Stimulated activated CD8-positive, alpha-beta memory T cell treated with anti-CD3 and anti-CD28 coated beads, Interleukin-12 subunit alpha, Interleukin-12 subunit beta, amount 100 ng/mL, for 4 hours (primary cell): ENCODE measurements at places on chromosomes 16 and 17.

- DNase-seq: no peak
Observed at GRCh38 chr16:89292443-89293078, 75.1 kb downstream of the ZNF778 start.

- DNase-seq: no peak
Observed at GRCh38 chr16:69057400-69058378, 47.8 kb upstream of the HAS3 start.

- DNase-seq: no peak
Observed at GRCh38 chr16:11087691-11088073, 143.3 kb downstream of the CLEC16A start.

DNA sequence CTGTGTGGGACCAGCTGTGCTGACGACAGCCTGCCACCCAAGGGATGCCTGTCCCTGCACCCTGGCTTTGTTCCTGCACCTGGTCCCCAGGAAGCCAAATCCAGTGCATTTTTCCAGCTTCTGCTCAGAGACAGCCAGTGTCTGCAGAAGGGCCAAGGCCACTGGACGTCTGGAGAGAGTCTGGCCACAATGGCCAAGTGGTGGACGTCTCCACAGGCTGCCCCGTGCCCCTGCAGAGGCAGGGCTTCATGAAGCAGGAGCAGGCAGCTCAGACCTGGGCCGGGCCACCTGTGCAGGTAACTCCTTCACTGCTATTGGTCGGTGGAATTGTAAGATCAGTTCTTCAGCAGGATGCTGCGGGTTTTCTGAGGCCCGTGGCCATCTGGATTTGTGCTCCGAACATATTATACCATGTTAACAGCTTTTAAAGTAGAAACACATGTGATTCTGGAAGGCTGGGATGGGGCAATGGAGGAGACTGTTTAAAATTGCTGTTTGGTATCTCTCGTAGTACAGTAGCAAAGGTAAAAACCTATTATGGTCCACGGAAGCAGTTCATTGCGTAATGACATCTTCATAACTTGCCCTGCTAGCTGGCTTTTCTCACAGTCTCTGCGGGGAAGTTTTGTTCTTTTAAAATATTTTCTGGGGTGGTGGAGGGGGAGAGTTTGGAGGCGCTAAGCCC is 185.3 kb downstream of the CCDC182 start:
- no peak for DNase-seq

DNA sequence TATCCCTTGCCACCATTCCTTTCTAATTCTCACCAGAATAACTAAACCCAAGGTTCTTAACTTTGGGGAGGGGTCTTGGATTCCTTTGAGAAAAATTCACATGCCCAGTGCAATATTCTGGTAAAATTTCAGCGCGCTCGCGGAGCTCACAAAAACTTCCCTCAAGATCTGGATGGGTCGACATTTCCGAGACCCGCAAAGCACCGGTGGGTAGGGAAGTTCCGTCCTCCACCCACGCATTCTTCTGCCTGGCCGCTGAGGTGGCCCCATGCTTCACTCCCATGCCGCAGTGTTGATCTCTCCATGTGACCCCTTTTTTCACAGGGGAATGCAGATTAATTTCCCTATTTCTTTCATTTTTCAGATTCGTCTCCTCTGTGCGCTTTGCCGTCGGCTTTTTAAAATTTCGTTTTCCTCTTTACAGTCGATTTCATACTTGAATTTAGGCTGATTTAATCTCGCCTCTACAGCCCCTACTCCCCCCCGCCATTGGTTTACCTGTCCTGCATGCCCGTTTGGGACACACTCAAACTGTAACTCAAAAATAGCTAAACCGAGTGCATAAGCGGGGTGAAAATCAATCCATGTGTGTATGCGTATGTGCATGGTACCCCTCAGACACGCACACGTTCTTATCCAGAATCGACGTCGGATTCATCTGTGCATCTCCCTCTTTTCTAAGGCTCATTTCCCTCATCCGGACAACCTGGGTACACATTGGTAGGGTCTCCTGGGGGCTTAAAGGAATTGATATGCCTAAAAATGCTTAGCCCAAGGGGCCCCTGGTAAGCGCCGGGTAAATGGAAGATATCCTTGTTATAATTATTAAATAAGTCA is 1.4 kb upstream of the SP6 start:
- no peak for DNase-seq

- no peak for DNase-seq
Observed at GRCh38 chr17:82729479-82730260, 5.7 kb upstream of the FN3K start.

DNA sequence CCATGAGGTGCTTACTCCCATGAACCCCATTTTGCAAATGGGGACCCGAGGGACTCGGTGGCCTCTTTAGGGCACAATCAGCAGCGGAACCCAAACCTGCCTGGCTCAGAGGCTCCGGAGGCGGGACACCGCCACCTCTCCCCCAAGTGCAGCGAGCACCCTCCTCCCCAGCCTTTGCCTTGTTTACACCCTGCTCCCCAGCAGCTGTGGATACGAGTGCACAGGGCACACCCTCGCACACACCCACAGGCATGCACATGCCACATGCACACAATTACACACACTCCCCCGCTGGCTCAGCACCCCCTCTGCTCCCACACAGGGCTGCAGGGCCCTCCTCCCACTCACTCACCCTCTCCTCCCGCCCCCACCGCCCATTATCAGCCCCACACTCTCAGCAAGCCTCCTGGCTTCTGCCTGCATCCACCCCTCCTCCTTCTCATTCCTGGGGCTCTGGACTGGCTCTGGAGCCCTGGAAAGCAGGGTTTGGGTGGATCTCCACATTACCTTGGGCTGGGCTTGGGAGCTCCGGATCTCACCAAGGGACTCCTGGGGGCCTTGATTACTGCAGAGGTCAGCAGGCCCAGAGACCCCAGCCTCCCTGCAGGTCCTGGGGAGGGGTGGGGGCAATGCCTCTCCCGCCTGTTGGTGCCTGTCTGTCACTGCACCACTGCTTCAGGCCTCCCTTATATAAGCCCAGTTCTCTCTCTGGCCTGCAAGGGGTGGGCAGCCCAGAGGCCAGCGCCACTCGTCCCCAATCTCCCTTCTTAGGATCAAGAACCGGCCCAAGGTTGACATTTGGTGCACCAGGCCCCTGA is 6.4 kb downstream of the PDK2 start:
- DNase-seq: no peak

DNA sequence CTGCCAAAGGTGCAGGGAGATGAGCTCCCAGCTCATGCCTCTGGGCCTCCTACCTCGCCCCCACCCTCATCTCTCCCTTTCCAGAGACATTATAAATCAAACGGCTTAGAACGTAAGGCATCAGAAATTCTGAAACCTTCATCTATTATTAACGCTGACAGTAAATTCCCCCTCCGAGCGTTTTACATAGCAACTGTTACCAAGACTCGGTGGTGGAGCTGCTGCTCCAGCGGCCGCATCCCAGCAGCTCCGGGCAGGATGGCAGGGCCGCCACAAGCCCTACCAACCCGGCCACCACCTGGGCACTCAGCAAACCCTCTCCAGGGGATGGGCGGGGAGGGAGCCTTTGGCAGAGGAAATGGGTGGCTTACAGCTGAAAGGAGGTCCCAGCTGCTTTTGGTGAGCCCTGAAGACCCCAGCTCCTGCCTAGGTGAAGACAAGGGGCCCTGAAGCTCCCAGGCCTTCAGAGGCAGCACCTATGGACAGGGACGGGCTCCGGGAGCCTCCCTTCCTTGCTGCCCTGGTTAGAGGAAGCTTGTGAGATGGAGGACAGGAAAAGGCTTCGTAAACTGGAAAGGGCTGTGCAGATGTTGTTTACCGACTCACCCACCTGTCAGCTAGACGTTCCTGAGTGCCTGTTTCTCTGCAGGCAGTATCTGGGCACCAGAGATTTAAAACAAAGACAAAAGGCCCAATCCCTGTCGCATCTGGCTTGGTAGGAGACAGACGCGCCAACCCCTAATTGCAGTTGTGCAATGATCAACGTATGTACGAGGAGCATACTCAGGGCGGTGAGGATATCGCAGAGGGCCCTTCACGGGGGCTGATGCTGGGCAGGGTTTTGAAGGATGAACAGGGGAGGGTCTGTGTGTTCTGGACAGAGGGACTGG is 76.9 kb downstream of the RAI1 start:
- DNase-seq: no peak

DNA sequence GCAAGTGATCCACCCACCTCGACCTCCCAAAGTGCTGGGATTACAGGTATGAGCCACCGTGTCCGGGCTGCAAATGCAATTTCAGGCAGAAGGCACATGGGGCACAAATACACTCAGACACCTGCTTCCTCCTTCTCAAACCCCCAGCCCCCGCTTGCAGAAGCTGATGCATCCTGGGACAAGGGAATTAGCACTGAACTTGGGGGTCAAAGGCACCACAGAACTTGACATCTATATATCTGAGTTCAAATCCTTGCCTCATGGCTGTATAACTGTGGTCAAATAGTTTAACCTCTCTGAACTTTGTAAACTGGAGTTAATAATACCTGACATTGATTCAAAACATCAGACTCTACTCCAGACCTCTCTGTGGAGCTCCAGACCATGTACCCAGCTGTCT is 4.1 kb upstream of the ARL5C start:
- no peak for DNase-seq

GRCh38 chr16:82011199-82011641 is at the start of gene SDR42E1:
SDR42E1 (minus strand) TSS chr16:82011470; CDS start chr16:82000858, 10,612 bp downstream.
- peak; percentile 43 for DNase-seq

DNA sequence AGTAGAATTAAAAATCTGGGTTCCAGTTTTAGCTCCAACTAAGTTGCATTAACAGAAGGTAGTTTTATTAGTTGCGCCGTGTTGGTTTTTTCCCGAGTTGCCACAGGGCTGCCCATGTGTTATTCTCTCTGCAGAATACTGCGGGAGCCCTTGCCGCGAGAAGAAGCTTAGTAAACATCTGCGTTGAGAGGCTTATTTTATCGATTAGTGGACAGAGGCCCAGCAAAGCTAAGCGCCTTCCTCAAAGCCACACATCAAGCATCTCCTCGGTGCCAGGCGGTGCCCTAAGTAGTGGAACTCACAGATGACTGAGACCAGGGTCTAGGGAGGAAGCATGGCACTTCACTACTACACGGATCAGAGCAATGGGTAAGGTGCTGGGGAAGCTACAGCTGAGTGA is 212.3 kb upstream of the IRX5 start:
- DNase-seq: no peak

DNA sequence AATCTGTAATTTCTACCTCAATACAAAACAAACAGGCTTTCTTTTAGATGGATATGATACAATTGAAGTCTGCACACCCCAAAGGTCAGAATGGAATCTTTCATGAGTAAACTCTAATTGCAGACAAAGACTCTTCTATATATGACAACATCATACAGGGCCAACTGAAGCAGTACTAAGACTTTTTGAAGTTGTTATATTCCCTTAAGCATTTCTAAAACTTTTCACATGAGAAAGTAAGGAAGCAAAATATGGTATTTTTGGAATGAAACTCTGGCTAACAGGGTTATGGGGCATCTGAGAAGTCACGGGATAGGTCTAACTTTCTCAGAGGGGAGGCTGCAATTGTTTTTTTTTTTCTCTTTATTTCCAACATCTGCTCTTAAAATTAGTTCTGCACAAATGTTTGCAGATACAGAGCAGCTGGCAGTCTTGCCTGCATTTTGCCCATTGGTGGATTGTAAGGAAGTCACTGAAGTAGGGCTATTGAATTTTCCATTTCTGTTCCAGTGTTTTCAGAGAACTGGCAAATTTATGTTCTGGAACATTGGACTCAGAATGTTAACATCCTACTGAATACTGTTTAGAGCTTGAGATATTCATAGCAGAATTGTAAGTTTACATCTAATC is 59.1 kb downstream of the SSH2 start:
- DNase-seq: no peak

DNA sequence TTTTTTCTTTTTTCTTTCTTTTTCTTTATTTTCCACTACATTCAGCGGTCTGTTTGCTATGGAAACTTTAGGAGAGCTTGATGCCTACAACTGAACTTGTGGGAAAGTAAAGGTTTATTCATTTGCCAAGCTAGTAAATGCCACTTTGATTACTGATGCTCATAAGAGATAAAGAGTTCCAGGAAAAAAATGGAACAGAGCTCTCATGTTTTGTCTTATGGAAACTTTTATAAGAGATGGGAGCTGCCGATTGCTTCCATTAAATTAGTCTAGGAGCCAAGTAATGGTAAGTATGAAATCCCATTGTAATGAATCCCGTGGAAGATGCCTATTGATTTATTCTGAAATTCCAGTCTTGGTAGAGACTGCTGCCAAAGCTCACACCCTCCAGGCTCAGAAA is 7.1 kb downstream of the ANKFN1 start:
- DNase-seq: no peak

DNA sequence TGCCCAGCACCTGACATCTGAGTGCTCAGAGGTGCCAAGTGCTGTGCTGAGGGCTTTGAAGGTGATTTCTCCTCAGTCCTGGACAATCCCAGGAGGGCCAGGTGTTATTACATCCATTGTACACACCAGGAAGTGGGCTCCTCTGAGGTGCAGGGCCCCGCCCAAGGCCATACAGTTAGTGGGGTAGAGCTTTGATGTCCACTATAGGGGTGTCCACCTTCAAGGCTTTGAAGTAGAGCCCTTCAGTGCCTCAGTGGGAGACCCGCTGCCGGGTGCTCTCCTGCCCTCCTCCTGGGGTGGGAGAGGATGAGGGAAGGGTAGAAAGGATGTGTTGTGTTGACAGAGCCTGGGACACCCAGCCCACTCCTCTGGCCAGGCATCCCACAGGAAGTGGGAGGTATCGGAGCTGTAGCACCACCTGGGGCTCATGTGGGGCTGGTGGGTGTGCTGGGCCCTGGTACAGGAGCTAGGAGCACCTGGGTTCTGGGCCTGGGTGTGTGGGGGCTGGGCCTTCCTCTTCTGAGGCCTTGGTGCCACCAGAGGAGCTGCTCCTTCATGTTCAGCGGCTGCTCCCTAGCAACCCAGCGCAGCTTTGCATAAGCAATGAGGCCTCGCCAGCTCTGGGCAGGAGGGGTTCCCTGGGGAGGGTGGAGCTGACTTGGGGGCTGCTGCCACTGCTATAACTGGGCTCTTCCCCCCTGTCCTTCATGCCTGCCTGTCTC is 7.4 kb downstream of the LASP1 start:
- no peak for DNase-seq

DNA sequence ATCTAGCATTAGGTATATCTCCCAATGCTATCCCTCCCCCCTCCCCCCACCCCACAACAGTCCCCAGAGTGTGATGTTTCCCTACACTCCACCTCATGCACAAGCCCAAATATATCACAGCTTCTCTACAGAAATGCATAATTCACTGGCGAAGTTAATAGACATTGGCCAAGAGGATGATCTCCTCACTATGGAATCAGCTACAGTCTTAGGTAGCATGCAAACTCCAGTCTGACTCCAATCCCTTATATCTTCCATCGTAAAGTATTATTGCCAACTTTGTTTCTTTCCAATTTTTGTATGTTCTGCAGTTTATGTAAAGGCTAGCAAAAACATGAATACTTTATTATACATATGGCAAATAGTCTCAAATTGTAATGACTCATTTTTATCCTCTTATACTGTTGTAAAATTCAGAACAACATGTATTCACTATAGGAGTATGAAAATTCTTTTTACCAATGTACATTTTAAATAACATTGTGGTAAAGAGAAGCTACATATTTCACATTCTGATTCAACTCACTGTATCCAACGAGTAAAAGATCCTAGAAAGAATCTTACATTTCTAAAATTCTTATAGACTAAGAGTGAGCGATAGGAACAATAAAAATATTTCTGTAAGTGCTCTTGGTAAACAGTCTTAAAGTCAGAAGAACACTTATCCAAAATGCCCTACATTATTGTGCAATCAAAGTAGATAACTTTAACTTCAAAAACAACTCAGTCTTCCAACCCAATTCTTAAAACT is 871 bp downstream of the ABCA8 start:
- DNase-seq: no peak
